Activated CD4-positive, CD25-positive, alpha-beta regulatory T cell treated with anti-CD3 and anti-CD28 coated beads, Interleukin-2, amount 50 U/mL, for 72 hours (primary cell): ENCODE measurements at places on chromosomes 2 and 18.

- no peak for DNase-seq
Measured at GRCh38 chr18:41585512-41585911, 369.5 kb upstream of the PIK3C3 start.

DNA sequence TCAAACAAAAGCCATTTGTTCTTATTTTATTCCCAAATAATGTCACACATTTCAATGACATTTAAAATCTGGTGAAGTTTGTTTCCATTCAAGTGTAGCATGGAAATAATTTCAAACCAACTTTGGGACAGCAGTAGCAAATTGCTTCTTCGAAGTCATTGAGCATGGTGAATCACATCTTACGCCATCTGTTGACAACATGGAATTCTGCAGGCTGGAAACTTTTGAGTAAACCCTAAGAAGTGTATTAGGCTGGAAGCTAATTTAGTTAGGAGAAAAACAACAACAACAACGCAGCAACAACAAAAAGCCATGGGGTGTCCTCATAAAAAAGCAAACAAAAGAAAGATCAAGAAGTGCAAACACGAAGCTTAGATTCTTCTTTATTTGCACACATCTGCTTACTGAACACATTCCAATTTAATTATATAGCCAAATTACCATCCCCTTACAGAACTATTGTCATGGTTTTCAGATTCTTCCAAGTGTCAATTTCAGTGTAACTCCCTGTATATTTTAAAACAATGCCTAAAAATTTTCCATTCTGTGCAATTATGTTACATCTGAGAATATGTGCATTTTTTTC lies 659.0 kb upstream of the CDH7 start:
- DNase-seq, result no peak

DNA sequence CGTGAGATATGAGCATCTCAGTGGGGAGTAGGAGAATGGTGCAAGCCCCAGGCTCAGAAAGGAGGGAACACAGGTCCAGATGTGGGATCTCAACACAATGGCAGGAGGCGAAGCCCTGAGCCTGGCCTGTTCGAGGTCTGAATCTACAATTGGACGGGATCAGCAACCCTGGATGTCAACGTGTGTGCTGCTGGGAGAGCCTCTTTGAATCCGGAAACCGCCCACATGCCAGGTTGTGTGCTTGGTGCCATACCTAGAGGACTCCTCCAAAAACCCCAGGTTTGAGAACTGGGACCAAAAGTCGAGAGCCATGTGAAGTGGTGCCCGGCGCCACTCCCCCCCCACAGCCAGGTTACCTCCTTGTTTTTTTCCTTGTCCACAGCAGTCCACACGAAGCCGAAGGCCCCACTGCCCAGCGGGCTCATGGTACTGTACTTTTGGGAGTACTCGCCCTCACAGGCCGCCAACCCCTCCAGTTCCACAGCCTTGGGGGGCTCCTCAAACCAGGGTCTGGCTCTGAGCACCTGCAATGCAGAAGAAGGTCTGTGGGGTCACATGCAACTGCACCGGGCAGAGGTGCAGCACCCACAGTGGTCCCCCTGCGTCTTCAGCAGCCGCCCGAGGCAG lies 20.4 kb upstream of the MTERF4 start:
- no peak for DNase-seq

- no peak for DNase-seq
Measured at GRCh38 chr2:188382107-188382506, 90.4 kb downstream of the GULP1 start.

DNA sequence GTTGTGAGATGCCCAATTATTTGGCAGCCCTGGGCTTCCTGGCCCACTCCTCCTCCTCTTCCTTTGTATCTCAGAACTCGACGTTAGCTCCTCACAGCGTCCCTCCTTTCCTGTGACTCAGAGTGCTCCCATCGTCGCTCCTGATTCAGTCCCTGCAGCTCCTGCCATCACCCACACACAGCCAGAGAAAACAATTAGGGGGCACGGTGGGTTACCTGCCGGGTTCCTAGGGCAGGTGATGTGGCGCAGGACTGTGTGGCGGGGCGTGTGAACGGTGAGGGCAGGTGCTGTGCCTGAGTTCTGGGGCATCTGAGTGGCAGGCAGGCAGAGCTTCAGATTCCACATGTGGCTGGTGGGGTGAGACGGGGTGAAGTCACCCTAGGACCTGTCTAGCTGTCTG lies 42.6 kb downstream of the GLI2 start:
- no peak for DNase-seq

DNA sequence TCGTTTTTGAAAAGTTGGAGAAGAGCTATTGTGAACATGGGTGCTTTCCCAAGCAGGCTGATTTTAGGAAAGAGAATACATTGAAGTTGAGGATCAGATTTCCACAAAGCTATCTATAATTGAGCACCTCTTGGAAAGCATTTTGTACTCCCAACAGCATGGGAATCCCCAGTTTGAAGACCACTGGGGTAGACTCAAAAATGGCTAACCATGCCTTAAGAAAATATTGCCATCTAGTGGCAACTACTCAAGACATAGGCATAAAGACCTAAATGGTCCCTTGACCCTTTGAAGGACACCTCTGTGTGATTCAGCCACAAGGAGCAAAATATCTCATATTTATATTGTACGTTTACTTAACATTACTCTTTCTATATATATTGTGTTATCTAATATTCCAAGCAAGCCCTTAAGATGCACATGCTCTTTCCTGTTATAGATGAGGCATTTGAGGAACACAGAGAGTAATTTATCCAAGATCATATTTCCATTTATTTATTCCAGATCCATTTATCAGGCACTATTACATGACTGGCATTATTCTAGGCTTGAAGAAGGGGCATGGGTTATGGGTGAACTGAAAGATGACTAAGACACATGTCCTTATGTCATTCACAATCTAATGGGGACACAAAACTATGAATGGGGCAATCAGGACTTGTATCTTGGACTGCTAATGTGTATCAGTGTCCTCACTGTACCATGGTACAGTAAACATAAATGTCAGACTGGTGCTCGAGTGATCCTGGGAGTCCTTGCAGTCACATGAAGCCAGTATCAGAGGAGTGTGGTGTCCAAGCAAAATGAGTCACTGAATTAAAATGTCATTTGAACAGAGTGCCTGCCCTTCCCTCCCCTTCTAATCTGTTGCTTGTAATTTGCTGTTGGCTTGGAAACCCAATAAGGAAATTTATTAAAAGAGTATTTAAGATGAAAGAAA lies 121.0 kb upstream of the XPO1 start:
- DNase-seq, result no peak

DNA sequence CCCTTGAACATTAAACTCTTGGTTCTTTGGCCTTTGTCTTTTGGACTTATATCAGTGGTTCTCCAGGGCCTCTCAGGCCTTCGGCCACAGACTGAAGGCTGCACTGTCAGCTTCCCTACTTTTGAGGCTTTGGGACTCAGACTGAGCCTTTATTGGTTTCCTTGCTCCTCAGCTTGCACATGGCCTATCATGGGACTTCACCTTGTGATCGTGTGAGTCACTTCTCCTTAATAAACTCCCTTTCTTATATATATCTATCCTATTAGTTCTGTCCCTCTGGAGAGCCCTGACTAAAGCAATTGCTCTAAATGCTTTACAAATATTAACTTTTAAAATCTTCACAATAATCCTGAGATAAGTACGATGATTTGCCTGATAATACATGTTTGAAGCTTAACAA lies 353.6 kb upstream of the TRIB2 start:
- DNase-seq, result no peak

DNA sequence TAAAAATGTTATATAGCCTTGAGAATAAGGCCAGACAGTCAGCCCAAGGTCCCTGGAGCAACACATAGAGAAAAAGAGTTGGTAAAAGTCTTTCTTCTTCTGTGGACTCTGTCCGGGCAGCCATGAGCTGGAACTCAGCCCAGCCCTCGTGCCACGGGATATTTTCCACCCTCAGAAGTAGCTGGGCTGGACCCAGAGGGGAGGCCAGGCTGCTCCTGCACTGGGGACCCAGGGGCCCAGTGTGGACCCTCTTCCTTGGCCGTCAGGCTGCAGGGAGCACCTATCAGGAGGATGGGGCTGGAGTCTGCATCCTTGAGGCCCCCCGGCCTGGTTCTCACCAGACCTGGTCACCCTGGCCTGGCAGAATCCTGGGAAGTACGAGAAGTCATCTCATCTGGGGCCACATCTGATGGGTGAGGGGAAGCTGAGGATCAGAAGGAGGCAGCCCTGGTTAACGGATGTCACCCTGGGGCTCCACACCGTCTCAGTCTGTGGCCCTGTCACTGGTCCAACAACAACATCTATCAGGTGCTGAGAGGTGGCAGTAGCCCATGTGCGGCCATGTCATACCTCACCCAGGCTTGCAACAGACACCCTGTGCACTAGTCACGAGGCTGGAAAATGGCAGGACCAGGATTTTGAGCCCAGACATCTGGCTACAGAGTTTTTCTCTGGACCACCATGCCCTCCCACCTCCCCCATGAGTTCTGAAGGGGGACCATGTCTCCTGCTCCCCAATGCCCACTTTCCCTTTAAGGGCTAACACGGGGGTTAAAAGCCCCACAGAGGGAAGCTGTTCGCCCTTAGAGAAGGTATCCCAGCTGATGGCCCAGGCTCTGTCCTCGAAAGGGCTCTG lies 33.0 kb downstream of the SDC1 start:
- no peak for DNase-seq

- DNase-seq, result no peak
Measured at GRCh38 chr2:86337244-86337835, at the start of gene REEP1. Gene REEP1 (minus strand): TSS chr2:86337626. CDS start chr2:86337510, 116 bp downstream.

GRCh38 chr2:95374451-95374920 lies 28.0 kb upstream of the FAHD2A start:
- no peak for DNase-seq

- no peak for DNase-seq
Measured at GRCh38 chr18:7855028-7855427, 287.9 kb downstream of the PTPRM start.

GRCh38 chr18:59200787-59201186 lies 19.2 kb upstream of the GRP start:
- DNase-seq, result no peak

DNA sequence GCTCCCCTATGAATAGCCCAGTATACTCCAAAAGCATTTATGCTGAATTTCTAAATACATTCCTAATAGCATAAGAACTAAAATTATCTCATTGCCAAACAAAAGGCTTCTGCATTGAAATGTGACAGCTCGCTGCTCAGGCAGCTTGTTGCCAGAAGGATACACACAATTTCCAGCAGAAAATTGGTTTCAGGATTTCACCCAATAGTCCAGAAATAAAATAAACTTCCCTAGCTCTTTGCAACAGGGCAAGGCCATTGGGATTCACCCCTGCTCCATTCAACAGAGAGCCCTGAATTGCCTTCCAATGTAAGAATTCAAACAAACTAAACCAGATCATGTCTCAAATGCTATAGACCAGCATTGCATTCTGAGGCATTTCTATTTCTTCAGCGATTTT lies 70.7 kb downstream of the RBM43 start:
- no peak for DNase-seq

DNA sequence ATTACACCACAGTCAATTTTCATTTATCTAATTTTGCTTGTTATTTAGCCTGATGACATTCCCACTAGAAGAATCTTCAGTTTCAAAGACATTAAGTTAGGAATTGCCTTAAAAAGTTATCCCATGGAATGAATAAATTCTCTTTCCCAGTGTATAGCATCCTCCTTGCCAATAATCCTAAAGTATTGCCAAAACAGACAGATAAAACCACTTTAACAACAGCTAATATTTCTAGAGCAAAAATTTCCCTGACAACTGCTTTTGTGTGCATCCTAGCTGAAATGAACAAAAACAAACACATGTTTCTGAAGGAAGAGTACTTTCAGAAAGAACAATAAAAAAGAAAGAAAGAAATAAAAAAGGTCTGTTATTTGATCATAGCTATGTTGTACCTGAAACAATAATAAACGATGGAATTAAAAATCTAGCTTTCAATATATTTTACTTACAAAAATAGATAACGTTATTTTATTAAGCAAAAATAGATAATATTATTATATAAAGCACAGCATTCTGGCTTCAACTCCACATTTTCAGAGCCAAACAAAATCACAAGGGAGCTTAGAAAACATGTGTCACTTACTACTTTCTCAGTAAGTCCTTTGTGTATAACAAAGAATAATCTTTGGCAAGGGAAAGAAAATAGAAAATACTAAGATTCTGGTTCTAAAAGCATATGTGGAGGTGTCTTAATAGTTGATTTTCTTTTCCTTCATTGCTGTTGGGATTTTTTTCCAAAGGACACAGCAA lies 939.0 kb upstream of the CRIM1 start:
- no peak for DNase-seq

GRCh38 chr2:80378-80777 lies 34.1 kb upstream of the FAM110C start:
- DNase-seq, result no peak

DNA sequence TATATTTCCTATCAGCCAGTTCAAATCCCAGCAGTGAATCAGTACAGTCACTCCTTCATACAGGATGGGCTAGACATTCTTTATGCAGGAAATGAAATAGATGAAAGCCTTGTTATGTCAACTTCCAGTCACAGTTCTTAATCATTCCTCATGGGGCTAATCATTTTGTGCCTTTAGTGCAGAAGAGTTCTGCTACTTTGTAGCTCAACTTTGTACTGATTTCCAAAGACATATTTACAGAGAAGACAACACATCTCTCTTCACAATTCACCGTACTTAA lies 593.9 kb upstream of the NETO1 start:
- DNase-seq, result no peak

GRCh38 chr18:58608216-58608615 lies 20.7 kb downstream of the ALPK2 start:
- DNase-seq, result no peak

DNA sequence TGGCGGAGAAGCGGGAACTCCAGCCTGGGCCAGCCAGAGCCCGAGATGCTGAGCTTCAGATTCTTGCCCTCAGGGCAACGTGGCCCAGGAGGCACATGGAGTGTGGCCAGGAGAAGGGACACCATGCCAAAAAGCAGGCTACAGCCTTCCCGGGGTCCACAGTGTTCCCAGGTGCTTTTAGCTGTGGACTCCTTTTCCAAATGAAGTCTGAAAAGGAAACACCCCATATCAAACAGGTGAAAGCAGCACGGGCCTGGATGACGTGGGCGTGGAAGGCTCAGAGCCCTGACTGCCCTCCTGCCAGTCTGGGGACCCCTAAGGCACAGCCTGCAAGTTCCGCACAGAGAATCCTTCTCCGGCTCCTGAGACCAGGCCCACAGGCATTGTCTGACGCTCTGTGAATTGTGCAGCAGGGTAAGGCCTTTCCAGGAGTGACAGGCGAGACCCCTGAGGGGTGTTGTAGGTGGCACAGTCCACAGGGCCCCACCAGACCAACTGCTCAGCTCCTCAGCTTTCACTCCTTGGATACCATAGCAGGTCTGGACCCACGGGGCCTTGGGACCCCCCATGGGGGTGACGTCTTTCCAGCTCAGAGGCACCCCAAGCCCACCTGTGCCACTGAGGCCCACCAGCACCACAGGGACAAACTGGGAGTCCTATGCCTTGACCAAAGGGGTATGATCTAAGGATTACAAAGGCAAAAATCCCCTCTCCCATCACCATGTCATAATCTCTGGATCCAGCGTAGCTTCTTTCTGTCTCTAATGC lies 69.6 kb upstream of the RAB6C start:
- no peak for DNase-seq

GRCh38 chr2:206836722-206837121 lies 71.3 kb downstream of the FASTKD2 start:
- DNase-seq, result no peak
